ENCODE measurements at places on chromosomes 3 and 15.
A peak's percentile ranks its signal among the peaks of the same experiment; 100 is the strongest.

GRCh38 chr15:100866386-100867330 is 13.0 kb upstream of the ALDH1A3 start:
- DNase-seq, result no peak

DNA sequence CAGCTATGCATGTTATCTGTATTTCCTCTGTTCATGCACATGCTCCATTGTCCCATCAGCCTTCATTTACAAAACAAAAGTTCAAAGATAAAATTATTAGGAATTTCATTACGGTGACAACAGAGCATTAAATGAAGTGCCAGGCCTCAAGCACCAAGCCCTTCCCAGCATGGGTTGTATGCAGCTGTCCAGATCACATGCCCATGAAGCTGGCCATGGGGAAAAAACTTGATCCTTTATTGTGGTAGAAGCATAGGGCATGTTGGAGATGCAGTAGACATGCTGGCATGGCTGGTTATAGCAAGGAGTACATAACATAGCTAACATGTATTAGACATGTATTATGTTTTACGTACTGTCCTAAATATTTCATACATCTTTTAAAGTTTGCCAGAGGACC is 4.1 kb upstream of the THRB start:
- DNase-seq, result no peak

DNA sequence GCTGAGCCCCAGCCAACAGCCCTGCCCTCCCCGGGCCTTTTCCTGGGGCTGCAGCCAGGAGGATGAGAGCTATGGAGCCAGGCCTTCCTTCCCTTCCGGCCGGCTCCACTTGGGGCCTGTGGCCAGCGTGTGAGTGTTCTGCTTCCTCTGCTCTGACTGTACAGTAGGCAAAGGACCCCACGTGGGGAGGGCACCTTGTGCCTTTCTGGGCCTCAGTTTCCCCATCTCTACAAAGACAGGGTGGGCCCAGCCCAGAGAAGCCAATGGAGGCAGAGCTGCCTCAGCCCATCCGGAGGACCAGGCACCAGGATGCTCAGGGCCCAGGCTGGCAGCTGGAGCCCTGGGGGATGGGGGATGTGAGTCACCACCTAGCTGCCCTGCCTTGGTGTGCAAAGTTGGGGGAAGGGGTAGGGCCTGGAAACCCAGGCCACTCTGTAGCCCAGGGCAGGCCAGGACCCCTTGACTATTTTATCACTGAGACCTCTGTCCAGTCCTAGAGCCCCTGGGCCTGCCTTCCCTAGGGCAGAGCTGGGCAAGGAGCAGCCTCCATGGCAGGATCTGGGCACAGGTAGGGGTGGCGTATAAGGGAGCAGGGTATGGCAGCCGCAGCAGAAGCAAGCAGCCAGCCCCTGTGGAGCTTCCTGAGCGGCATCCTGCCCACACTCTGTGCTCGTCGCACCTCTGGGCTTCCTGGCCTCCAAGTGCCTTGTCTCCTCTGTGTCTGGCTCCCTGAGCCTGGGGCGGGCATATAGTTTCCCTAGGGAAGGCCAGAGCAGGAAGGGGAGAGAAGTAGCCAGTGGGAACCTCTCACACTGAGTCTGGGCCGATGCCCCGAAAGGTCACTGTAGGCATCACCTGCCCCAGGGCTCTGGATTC is 1.8 kb downstream of the PSTPIP1 start:
- DNase-seq, result no peak

GRCh38 chr3:39631136-39631535 is 163.7 kb downstream of the MOBP start:
- no peak for DNase-seq

GRCh38 chr15:68416158-68416535 is 15.8 kb downstream of the ITGA11 start:
- DNase-seq, result no peak

GRCh38 chr3:129727707-129728106 is 121.2 kb upstream of the PLXND1 start:
- no peak for DNase-seq

DNA sequence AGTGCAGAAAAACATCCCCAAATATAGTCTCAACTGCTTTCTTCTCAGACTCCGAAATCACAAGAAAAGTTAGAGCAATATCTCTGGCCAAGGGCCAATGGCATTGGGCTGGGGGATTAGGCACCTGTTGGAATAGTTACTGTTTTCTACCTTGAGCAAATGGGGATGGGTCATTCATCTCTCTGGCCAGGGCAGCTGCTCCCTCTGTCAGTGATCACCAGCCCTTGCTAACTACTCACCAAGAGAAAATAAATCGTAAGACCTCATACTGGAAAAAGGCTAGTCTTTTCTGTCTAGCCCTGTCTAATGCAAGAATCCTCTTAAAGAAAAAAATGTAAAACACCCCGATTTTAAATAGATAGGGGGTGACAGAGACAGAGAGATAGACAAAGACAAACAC is 10.9 kb downstream of the CERS3 start:
- DNase-seq, result no peak

GRCh38 chr15:76190751-76191538 is 120.3 kb downstream of the ETFA start:
- peak; percentile 82 for DNase-seq

GRCh38 chr3:195865752-195866151 is 42.6 kb downstream of the TNK2 start:
- DNase-seq, result no peak

DNA sequence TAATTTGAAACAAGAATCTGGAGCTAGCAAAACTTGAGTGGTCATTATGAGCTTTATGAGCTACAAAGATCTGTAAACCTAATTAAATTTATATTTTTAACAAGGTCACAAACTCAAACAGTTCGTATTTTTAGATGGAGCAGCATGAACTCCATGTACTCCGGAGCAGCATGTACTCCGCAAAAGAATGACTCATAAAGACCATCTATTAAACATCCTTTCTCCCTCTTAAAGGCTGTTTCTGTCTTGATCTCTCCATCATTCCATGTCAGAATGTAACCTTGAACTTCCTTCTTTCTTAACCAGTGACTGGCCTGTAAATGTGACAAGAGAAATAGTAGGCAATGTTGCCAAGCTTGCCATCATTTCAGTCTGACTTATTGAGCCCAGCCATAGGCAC is 696.9 kb downstream of the ZNF385D start:
- no peak for DNase-seq

- DNase-seq, result no peak
Observed at GRCh38 chr15:28208583-28208982, 109.5 kb upstream of the OCA2 start.

- DNase-seq, result no peak
Observed at GRCh38 chr3:133568294-133569014, 5.0 kb upstream of the CDV3 start.
